ENCODE measurements at places on chromosomes 7 and 10. TPM values are rescaled to one million over a fixed set of nuclear protein-coding genes. Genes with fewer than 3 reads are reported as not detected.

The DOCK4 gene
- total RNA-seq: 365 TPM

The WEE2 gene
- not detected for total RNA-seq

The CNTNAP2 gene
- not detected for total RNA-seq

The KIAA1549 gene
- total RNA-seq: 3.5 TPM

The GRM8 gene
- total RNA-seq: not detected

The MUC12 gene
- total RNA-seq: not detected
